Activated CD4-positive, alpha-beta T cell treated with anti-CD3 and anti-CD28 coated beads, Interleukin-2, amount 50 U/mL, for 24 hours (primary cell): ENCODE measurements at places on chromosomes 2 and 18.
A peak's percentile ranks its signal among the peaks of the same experiment; 100 is the strongest.

- no peak for DNase-seq
Measured at GRCh38 chr2:239382384-239382880, 18.4 kb downstream of the HDAC4 start.

DNA sequence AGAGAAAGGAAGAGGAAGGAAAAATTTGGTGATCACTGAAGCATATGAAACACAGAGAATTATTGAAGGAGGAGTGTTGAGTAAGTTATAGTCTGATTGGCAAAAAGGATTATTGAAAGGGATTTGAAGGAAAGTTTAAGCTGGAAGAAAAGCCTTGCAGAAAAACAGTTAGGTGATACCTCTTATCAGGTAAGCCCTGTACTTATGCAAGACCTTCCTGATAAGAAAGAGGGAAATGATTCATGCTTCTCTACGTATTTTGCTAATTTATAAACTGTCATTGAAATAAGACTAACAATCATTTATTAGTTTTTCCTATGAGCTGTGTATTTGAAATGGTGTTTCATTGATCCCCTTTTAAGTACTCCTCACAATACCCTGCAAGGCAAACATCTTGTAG, 793.9 kb upstream of the NRXN1 start:
- no peak for DNase-seq

GRCh38 chr2:180456801-180457200, 449.7 kb upstream of the CWC22 start:
- no peak for DNase-seq

DNA sequence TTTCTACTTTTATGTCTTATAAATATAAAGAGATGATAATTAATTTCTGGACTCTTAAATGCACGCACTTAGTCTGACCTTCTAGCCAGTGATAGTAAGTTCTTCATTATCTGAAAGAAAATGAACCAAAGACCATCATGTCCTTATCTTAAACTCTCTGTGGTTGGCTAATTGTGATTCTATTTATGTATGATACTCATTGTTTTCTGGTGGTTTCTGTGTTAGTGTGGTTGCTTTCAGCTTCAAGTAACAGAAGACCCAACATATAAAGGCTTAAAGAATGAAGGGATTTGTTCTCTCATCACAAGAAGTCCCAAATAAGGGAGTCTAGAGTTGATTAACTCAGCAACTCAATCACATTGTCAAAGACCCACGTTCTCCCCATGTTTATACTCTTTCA, 225.2 kb upstream of the TANK start:
- no peak for DNase-seq

- no peak for DNase-seq
Measured at GRCh38 chr2:199543606-199544172, 86.0 kb upstream of the SATB2 start.

GRCh38 chr2:85318222-85319074, 9.3 kb downstream of the TGOLN2 start:
- DNase-seq: no peak

GRCh38 chr2:201242571-201243277, 17.6 kb upstream of the CASP8 start:
- no peak for DNase-seq

DNA sequence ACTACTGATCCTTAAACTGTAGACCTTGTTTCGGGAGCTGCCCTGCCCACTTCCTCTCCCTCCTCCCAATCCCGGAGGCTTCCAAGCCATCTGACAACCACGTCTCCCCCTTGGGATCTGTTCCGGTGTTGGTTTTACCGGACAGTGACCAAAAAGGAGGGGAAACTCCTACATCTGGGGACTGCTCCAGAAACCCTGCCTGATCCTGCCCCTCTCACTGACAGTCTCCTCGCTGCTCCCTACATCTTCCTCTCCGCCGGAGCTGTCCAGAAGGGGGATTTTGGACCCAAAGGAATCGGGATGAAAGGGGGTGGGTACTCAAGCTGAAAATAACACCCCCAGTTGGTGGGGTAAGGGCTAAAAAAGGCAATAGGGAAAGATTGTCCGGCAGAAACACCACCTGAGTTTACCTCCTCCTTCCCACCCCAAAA, 1.5 kb downstream of the INO80D start:
- no peak for DNase-seq

- DNase-seq: peak; percentile 11
Measured at GRCh38 chr2:1136846-1137245, 186.2 kb downstream of the SNTG2 start.

DNA sequence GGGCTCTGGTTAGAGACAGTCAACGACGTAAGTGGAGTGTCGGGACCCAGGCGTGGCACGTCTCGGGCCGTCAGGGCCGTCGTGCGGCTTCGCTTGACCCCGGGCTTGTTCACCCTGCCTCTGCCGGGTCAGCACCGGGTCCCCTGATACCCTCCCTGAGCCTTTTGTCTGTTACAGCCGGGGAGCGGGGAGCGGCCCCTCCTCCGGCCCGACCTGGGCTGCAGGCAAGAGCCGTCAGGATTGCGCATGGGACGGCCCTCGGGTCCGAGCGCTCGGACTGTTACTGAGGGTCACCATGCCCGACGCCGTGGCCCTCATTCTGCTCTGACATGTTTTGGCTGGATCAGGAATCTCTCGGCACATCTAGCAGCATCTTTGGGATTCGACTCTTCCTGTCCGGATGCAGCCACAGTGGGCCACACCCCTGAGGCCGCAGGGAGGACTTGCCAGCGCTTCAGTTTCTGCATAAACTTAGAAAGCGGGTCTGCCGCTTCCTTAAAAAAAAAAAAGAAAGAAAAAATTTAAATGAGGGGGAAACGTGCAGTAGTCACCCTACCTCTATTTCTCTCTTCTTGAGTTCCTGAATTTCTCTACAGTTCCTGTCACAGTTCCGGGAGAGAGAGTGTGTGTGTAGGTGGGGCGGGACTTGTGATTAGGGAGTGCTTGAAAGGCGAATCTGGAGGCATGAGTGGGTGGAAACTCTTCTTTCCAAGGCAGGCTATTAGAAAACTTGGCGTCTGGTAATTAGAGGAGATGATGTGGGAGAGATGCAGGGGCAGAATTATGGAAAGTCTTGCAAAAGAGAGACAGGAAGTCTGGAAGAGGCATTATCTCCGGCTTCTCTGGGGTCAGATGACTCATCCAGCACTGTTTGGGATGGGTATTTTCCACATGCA, 909 bp downstream of the TMEM87B start:
- DNase-seq: peak; percentile 22
